ENCODE measurements at places on chromosomes 12 and 14.

- DNase-seq: no peak
These were observed 66.3 kb downstream of the VRK1 start for GRCh38 chr14:96863327-96863985.

- DNase-seq: peak; percentile 7
These were observed 38.9 kb downstream of the FOXN3 start for GRCh38 chr14:89378119-89378518.

GRCh38 chr12:114166362-114166761, 200.2 kb upstream of the RBM19 start:
- DNase-seq: no peak

DNA sequence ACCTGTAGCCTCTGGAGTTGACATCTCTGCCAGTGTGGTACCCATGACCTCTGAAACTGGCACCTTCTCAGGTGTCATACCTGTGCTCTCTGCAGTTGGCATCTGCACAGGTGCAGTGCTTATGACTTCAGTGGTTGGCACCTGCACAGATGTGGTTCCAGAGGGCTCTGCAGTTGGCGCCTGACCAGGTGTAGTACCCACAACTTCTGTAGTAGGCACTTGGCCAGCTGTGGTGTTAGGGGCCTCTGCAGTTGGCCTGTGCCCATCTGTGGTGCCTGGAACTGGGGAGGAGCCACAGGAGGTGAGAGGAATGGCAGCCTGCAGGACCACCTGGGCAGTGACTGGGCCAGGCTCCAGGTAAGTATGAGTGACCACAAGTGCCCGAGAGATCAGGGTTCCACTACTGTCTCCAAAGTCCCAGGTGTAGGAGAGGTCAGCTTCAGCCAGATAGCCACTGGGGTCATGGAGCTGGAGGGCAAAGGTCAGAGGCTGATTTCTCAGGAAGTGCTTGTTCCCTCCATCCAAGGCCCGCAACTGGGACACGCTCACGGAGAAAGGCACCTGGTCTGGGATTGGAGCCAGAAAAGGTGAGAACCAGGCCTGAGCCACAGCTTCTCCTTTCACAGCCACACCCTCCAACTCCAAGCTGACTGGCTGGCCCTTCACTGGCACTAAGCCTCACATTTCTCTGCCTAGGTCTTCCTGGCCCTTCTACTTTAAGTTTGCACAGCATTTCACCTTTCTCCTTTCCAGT, 8.6 kb downstream of the PMEL start:
- no peak for DNase-seq

GRCh38 chr12:130300737-130301535, 36.8 kb upstream of the PIWIL1 start:
- DNase-seq: no peak

DNA sequence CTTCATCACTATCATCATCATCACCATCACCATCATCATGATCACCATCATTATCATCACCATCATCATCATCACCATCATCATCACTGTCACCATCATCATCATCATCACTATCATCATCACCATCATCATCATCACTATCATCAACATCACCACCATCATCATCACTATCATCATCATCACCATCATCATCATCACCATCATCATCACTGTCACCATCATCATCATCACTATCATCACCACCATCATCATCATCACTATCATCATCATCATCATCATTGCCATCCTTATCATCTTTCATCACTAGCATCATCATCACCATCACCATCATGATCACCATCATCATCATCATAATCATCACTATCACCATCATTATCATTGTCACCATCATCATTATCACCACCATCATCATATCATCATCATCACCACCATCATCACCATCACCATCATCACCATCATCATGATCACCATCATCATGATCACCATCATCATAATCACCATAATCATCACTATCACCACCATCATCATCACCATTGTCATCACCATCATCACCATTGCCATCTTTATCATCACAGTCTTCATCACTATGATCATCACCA, 38.1 kb downstream of the SVOP start:
- no peak for DNase-seq

DNA sequence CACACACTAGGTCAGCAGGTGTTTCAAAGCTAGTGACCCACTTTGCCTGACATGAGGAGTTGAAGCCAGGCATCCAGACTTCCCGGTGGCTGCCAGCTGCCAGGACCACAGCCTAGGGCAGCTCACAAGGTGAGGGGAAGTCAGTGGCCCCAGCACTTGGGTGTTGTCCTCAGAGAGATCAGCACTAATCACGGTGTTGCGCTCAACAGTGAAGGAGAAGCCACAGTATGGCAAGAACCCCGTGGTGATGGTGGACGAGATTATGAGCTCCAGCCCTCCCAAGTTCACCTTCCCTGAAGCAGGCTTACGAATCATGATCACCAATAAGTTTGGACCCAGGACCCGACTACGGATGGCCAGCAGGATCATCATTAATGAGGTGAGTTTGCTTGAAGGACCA, 59.9 kb upstream of the RIN3 start:
- DNase-seq: no peak

DNA sequence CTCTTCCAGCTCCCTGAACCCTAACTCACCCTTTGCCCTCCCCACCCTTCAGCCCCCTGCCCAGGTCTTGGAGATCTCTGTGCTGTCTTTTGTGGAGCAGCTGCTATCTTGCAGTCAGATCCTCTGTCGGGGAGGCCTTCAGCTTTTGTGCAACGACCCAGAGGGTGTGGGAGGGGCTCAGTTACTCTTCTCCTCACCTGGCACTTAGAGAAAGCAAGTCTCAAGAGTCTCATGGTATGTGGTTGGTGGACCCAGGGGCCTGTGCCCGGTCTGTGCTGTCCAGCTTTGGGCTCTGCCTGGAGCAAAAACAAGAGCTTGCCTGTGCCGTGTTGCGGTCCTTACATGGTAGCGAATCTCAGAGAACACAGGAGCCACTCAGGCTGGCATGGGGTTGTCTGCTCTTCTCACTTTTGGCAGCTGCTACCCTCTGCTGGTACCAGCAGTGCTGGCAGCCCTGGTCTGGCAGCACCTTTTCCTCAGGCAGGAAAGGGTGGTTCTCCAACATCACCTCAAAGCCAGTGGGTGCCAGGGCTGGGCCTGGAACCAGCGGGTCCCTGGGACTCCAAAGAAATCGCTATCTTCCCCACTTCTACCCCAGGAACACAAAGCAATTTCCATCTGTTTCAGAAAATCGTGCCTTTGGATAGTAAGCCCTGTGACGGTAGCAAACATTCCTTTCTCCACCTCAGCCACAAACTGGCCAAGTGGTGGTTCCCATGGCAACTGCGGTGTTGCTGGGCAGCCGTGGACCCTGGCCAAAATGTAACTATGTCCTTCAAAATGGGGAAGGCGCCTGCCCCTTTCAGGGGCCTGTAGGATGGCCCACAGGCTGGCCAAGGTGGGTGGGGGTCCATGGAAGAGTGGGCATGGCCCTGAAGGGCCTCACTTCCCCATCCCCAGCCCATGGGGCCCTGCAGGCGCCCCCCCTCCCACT, 90.0 kb downstream of the RIN3 start:
- peak; percentile 58 for DNase-seq

GRCh38 chr12:29783773-29784666, at the start of gene TMTC1:
TSS of gene TMTC1 (minus strand) at chr12:29783942. CDS start at chr12:29783751, 191 bp downstream.
- DNase-seq: no peak

DNA sequence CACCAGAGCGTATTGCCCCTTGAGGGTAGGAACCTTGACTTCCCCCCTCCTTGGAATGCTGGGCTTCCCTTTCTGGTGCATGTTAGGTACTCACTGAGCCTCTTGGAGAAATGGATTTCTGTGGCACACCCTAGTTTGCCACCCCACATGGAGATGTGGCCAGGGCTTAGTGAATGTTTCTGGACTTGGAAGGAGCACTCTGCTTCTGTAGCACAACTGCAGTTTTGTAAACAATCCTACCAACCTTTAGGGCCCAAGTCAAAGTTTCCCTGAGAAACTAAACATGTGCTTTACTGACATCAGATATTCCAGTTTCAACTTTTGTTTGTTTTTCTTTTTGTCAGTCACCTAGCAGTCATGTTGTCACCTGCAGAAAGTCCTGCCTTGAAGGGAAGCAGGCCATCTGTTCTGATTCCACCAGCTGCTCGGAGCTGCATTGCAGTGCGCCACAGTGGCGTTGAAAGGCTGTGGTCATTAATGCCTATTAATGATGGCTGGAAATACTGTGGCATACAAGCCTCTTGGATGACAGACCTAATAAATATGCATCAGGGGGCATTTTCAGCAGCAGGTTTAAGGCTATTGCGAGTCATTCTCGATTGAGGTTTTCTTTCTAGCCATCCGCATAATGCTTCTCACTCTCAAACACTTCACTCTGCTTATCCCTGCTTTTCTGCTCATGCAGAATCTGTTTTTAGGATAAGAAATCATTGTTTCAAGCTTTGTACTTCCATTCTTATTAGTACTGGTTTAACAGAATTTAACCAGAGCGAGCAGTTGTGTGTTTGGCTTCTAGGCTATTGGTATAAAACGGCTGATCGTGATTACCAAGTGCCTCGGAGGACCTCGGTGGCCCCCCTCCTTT, 7.8 kb downstream of the PELI2 start:
- no peak for DNase-seq

DNA sequence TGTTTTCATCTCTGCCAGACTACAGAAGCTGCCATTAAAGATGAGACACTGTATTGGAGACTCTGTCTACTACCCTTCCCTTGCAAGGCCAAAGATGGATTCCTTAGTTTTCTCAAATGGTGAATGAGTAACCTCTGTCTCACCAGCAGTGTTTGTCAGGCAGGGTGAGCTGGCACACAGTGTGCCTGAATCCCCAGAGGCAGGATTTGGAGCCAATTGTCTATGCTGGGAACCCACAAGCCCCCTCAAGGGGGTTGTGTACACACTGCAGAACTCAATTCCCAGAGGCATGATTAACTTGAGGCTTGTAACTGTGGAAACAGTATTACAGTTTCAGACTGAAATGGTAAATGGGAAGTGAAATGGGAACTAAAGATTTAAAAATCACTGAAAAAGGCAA, 136.8 kb upstream of the PTPRB start:
- no peak for DNase-seq

- no peak for DNase-seq
These were observed 106.6 kb downstream of the OTOGL start for GRCh38 chr12:80205960-80206359.

- DNase-seq: no peak
These were observed 57.4 kb downstream of the DGLUCY start for GRCh38 chr14:91171291-91171690.

GRCh38 chr12:108302403-108303311, 36.5 kb downstream of the CMKLR1 start:
- no peak for DNase-seq

GRCh38 chr12:105454688-105455087, 124.2 kb downstream of the C12orf75 start:
- no peak for DNase-seq

DNA sequence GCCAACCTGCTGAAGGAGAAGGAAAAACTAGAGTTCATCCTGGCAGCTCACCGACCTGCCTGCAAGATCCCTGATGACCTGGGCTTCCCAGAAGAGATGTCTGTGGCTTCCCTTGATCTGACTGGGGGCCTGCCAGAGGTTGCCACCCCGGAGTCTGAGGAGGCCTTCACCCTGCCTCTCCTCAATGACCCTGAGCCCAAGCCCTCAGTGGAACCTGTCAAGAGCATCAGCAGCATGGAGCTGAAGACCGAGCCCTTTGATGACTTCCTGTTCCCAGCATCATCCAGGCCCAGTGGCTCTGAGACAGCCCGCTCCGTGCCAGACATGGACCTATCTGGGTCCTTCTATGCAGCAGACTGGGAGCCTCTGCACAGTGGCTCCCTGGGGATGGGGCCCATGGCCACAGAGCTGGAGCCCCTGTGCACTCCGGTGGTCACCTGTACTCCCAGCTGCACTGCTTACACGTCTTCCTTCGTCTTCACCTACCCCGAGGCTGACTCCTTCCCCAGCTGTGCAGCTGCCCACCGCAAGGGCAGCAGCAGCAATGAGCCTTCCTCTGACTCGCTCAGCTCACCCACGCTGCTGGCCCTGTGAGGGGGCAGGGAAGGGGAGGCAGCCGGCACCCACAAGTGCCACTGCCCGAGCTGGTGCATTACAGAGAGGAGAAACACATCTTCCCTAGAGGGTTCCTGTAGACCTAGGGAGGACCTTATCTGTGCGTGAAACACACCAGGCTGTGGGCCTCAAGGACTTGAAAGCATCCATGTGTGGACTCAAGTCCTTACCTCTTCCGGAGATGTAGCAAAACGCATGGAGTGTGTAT, 2.4 kb downstream of the FOS start:
- DNase-seq: peak; percentile 7

- DNase-seq: no peak
These were observed 107.0 kb upstream of the PRICKLE1 start for GRCh38 chr12:42696406-42697149.

GRCh38 chr12:108856170-108856427, 1.3 kb downstream of the SSH1 start:
- DNase-seq: no peak

DNA sequence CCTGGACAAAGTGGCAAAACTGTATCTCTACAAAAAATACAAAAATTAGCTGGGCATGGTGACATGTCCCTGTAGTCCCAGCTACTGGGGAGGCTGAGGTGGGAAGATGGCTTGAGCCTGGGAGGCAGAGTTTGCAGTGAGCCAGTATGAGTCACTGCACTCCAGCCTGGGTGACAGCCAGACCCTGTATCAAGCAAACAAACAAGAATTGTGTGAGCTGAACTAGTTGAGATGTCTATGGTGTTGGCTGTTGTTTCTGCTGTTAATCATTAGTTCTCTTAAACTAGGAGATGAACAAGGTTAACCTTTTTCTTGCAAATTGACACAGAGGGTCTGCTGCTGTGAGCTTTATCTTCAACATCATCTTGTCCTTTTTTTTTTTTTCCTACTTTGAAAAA, 23.6 kb downstream of the RASSF3 start:
- DNase-seq: peak; percentile 35

DNA sequence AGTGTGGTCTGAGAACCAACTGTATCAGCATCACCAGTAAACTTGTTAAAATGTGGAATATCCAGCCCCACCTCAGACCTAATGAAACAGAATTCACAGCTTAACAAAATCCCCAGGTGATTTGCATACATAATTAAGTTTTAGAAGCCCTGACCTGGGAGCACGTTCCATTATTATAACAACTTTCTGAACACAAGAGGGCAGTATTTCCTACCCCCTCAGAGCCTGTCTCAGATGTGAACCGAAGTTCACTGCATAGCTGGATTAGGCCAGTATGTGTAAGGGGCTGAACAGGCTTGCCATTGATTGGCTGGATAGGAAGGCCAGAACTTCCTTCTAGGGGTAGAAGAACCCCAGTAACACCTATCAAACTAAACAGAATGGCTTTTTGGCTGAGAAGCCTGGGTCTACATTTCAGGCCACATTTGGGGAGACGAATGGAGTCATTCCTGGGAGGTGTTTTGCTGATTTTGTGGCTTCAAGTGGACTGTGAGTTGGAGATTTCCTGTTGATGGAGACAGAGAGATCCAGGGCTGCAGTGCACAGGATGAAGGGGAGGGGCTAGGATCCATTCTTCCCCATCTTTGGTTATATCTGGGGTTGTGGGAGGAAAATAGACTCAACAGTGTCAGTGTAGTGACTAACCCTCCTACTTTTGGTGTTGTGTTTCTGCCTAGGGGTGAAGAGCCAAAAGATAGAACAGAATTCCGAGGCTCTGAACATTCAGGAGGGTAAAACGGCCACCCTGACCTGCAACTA, 94.7 kb upstream of the OR4E1 start:
- no peak for DNase-seq

- no peak for DNase-seq
These were observed 189.2 kb upstream of the C14orf180 start for GRCh38 chr14:104390221-104390931.

Measured in stimulated activated CD4-positive, alpha-beta T cell treated with anti-CD3 and anti-CD28 coated beads, Interleukin-4, amount 100 ng/mL, for 4 hours (primary cell).